ENCODE measurements at places on chromosomes 12 and 14. TPM values are rescaled to one million over a fixed set of nuclear protein-coding genes. Genes with fewer than 3 reads are reported as not detected.

The PRH2 gene
- total RNA-seq, result not detected

The DBX2 gene
- total RNA-seq, result not detected

The DAO gene
- total RNA-seq, result not detected

The PIK3C2G gene
- total RNA-seq, result not detected

Measured in aortic smooth muscle cell (primary cell).